ENCODE measurements at places on chromosomes 5 and 9. TPM values are rescaled to one million over a fixed set of nuclear protein-coding genes. Genes with fewer than 3 reads are reported as not detected.

- DNase-seq, result no peak
Observed at GRCh38 chr9:90832261-90832660, 30.6 kb downstream of the SYK start.

GRCh38 chr9:110443866-110444220 is 106.2 kb upstream of the TXNDC8 start:
- DNase-seq, result no peak

DNA sequence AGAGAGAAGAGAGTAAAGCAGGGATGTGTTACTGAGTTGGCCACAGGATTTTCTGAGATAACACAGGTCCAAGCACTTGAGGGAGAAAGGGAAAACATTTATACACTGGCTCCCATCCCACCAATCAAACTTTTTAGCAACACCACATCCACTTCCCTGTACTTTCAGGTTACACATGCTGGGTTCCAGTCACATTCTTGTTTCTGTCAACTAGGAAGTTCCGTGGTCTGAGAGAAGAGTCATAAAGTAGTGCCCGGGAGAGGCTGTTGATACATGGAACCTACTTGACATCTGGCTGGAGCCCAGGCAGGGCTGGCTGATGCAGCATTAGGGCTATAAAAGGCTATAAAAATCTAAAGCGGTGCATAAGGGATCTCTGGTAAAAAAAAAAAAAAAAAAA is 473.9 kb upstream of the COX7C start:
- DNase-seq, result no peak

DNA sequence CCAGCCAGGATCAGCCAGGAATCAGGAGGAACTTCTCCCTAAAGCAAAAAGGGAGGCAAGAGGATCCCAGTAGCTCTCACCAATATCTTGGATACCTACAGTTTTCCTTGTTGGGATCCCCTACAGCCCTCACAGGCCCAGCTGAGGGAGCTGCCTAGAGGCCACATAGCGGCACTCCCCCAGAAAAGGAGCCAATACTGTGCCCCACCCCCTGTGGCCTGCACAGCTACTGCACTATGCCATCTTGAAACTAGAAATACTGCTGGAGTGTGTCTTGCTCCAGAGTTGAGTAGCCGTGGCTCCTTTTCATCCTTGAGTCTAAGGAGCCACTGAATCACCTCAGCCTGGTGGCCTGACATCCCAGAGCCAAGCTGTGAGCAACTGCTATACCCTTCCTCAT is 22.3 kb upstream of the TRPM6 start:
- DNase-seq, result no peak

DNA sequence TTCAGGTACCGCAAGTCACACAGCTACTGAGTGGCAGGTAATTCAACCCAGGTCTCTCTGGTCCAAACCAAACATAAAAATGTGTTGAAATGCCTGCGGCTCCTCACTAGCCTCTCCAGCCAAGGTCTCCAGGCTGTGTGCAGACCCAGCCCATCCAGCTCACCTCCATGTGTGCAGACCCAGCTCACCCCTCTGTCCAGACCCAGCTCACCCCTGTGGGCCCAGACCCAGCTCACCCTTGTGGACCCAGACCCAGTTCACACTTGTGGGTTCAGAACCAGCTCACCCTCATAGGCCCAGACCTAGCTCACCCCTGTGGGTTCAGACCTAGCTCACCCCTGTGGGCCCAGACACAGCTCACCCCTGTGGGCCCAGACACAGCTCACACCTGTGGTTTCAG is 188.0 kb upstream of the ADCY2 start:
- no peak for DNase-seq

DNA sequence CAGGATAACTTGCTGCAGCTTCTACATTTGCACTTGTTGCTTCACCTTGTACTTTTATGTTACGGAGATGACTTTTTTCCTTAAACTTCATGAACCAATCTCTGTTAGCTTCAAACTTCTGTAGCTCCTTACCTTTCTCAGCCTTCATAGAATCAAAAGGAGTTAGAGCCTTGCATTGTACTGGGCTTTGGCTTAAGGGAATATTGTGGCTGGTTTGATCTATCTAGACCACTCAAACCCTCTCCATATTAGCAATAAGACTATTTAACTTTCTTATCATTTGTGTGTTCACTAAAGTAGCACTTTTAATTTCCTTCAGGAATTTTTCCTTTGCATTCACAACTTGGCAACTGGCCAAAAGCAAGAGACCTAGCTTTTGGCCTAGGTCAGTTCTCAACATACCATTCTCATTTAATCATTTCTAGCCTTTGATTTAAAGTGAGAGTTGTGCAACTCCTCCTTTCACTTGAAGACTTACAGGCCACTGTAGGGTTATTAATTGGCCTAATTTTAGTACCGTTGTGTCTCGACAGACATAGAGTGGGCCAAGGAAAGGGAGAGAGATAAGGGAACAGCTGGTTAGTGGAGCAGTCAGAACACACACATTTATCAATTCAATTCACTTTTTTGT is 63.7 kb downstream of the SHOC1 start:
- DNase-seq, result no peak

- no peak for DNase-seq
Observed at GRCh38 chr5:146076028-146076427, 29.3 kb downstream of the PLAC8L1 start.

Gene DROSHA
- 22.2 TPM for polyA plus RNA-seq

Gene TMEM215
- not detected for polyA plus RNA-seq

DNA sequence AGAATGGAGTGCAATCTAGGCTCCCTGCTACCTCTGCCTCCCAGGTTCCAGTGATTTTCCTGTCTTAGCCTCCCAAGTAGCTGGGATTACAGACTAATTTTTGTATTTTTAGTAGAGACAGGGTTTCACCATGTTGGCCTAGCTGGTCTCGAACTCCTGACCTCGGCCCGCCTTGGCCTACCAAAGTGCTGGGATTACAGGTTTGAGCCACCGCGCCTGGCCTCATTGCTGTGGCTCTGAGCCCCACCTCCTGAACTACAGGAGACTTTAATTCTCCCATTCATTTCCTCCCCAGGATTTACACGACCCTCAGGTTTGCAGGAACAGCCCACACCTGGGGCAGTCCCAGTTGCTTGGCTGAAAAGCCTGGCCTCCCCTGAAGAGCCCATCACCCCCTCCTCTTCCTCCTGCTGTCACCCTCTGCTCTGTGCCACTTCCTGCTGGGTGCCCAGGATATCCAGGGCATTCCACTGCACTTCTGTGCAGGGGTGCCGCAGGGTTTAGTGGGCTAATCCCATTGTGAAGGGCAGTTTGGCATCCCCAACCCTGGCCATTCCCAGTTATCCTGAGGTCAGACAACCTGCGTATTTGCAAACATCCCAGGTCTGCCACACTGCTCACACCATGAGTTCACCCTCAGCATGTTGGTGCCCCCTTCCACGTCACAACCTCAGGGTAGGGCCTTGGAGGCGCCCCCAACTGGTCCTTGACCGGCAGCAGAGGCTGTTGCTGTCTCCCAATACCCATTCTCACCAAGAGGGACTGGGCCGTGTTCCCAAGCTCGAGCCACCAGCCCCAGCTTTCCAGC is 265.0 kb upstream of the IRX4 start:
- DNase-seq, result no peak

DNA sequence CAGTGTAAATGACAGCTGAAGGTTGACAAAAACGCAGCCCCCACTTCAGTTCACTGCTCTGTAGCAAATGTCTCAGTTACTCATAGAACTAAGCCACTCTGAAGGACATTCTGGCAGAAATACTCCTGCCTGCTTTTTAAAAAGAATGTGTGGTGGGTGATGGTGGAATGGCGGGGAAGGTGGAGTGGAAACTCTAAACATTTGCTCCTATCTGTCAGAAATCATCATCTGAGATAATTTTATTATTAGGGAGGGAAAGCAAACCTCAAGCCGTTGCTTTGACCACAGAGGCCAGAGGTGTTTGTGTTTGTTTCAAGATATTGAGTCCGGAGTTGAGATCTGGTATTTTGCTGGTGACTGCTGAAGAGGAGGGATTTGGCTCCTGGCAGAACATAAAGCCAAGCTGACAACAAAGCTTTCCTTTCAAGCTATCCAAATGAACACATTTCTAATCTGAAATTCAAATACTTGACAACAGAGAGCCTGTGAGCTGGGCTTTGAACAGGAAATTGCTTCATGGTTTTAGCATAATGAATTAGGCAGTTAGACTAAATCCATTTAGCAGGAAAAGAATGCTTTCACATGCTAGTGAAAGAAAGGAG is 362.7 kb downstream of the CSNK1G3 start:
- no peak for DNase-seq

Gene ACER2
- 0.38 TPM for polyA plus RNA-seq

Gene SH3PXD2B
- polyA plus RNA-seq, result not detected

GRCh38 chr5:142974409-142974808 is 204.2 kb downstream of the ARHGAP26 start:
- DNase-seq, result no peak

Gene ENTPD2
- polyA plus RNA-seq, result not detected

Measured in CD8-positive, alpha-beta memory T cell (primary cell).